NCI-H524 treated with DMSO at 0.1 percent for 48 hours (cell line): ENCODE measurements at places on chromosomes 2 and 18.

- DNase-seq, result no peak
These were observed 88.2 kb downstream of the PLB1 start for GRCh38 chr2:28583899-28584553.

GRCh38 chr2:50111067-50111466, 920.9 kb downstream of the NRXN1 start:
- DNase-seq, result no peak

DNA sequence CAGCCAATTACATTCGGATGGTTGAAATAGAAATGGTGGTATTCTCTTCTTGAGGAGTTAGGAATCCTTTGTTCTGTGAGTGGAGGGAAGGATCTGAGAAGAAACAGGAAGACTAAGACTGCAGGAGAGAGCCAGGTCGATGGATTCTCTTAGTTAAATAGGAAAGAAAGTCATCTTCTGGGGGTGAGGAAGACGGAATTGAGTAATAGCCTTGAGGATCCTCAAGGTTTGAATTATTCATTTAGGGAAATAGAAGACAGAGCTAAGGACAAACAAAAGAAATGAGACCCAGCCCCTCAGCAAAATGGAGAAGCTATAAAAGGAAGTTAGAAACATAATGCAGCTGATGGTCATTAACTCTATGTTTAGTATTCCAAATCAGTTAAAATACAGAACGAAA, 1.8 kb downstream of the LAPTM4A start:
- no peak for DNase-seq

- no peak for DNase-seq
These were observed 115.1 kb downstream of the DTNB start for GRCh38 chr2:25558262-25558661.

DNA sequence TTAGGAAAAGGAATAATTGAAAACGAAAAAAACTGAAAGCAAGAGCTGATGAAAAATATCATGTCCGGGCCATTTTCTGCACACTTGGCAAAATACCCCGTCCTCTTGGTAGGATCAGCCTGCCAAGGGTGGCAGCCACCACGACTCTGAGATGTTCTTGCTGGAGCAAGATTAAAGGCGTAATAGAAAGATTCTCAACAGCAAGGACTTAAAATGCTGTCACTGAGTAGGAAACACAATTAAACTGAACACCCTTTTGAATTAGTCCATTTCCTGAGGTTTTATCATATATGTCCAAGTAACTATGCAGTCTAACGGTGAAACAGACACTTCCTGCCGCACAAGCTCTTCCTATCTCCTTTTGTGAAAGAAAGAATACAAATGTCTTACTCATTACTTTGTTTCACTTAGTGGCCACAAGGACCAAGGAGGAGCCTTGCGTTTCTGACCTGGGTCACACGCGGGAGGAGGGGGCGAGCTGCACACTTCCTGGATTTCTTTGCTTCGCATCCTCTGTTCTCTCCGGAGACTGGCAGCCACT, 222.7 kb downstream of the PIEZO2 start:
- DNase-seq, result no peak

GRCh38 chr2:216920143-216920876, 60.4 kb upstream of the TNP1 start:
- no peak for DNase-seq
